ENCODE measurements at places on chromosomes 1 and 21. TPM values are rescaled to one million over a fixed set of nuclear protein-coding genes. Genes with fewer than 3 reads are reported as not detected.
A peak's percentile ranks its signal among the peaks of the same experiment; 100 is the strongest.

DNA sequence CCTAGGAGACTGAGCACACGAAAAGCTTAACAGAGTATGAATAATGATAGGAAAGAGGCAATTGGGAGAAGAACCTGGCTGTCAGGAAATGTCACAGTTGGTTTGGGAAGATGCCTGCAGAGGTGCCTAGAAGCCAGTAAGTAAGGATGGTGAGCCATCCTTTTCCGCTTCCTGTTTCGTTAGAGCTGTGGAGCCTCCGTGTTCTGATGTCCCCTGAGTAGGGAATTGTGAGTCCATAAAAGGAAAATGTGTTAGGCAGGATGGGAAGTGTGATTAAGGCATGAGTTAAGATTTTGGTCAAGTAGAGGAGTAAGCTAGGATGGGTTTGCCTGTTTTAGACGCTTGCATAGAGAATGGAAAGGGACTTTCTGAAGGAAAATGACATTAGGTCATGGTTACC lies 9.0 kb downstream of the CLIC4 start:
- H3K4me1 ChIP-seq, result peaks cover 40% of the 10 kb centered on the region
- H3K4me3 ChIP-seq, result no peak overlapping the region
- peak overlapping the region; percentile 6 for H3K27ac ChIP-seq
- H3K27me3 ChIP-seq, result no peaks in the 10 kb centered on the region

DNA sequence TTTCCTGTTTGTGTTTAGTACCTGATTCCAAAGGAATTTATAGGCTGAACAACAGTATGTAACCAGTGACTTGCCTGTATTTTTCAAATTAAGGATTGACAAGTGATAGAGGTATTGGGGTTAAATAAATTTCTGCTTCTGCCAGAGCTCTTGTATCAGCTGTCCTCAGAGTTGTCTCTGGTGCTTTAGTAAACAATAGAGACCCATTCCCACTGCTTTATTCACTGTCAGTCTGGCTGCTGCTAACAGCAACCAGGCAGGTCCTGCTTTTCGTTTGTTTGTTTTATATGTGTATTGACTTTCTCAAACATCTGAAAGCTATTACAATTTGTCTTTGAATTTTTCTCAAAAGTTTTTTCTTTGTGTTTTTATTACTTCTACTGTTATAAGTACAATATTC lies 76.1 kb downstream of the OLFM3 start:
- H3K4me3 ChIP-seq, result no peak overlapping the region
- DNase-seq, result no peak
- peaks cover 19% of the 10 kb centered on the region for H3K27me3 ChIP-seq
- H3K27ac ChIP-seq, result no peak overlapping the region

The RGS18 gene
- total RNA-seq, result not detected

The PRPF38A gene
- 59.6 TPM for total RNA-seq

- no peak overlapping the region for H3K27ac ChIP-seq
- DNase-seq, result peak; percentile 2
- H3K36me3 ChIP-seq, result no peaks in the 10 kb centered on the region
- peaks cover under 1% of the 10 kb centered on the region for H3K4me1 ChIP-seq
- no peak overlapping the region for H3K4me3 ChIP-seq
Observed at GRCh38 chr1:53546409-53547155, 87.4 kb downstream of the DMRTB1 start.

Measured in WTC11 (cell line).